ENCODE measurements at places on chromosomes 12 and 14. TPM values are rescaled to one million over a fixed set of nuclear protein-coding genes. Genes with fewer than 3 reads are reported as not detected.

LRTM2 gene
- not detected for total RNA-seq

DBX2 gene
- total RNA-seq: not detected

CLEC2A gene
- not detected for total RNA-seq

BRMS1L gene
- total RNA-seq: 10.3 TPM

PPFIBP1 gene
- 74.5 TPM for total RNA-seq

AICDA gene
- not detected for total RNA-seq

DTX1 gene
- 2.9 TPM for total RNA-seq

CRACR2A gene
- total RNA-seq: 2.0 TPM

MYO1H gene
- total RNA-seq: not detected

ANO2 gene
- total RNA-seq: 3.3 TPM

LRFN5 gene
- total RNA-seq: 11.9 TPM

INSM2 gene
- total RNA-seq: not detected

MYF5 gene
- not detected for total RNA-seq

DAO gene
- not detected for total RNA-seq

FGF6 gene
- not detected for total RNA-seq

MFAP5 gene
- 313 TPM for total RNA-seq

RNASE4 gene
- 138 TPM for total RNA-seq

ZNF384 gene
- 32.6 TPM for total RNA-seq

OTUB2 gene
- 0.71 TPM for total RNA-seq

GZMH gene
- total RNA-seq: not detected

ETFBKMT gene
- 2.9 TPM for total RNA-seq

ACOT6 gene
- not detected for total RNA-seq

LAG3 gene
- total RNA-seq: 3.3 TPM

Measured in sigmoid colon (tissue), 7 donors.